CD4-positive, alpha-beta T cell treated with Interleukin-6 at 100 ng/mL for 8 hours (primary cell): ENCODE measurements at places on chromosomes 6 and 20.

- peak; percentile 75 for DNase-seq
These were observed 68.3 kb downstream of the ADTRP start for GRCh38 chr6:11710311-11710761.

GRCh38 chr6:163133691-163134090, 280.8 kb upstream of the QKI start:
- DNase-seq, result no peak

DNA sequence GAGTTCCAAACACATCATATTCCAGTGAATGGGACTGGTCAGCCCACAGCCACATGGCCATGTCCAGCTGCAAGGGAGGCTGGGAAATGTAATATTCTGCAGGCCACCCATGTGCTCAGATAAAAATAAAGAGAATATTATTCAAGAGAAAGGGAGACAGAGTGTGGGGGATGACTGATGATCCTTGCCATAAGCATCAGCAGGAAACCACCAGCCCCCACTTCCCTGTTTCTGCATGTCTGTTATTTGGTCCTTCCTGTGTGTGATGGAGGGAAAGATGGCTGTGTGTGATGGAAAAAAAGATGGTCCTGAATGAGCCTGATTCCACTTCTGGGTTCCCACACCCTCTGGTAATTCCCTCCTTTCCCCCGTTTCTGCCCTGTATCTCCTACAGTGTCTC, 13.1 kb upstream of the RSPO4 start:
- no peak for DNase-seq

GRCh38 chr20:35134880-35135279, 12.3 kb downstream of the EDEM2 start:
- DNase-seq, result no peak

DNA sequence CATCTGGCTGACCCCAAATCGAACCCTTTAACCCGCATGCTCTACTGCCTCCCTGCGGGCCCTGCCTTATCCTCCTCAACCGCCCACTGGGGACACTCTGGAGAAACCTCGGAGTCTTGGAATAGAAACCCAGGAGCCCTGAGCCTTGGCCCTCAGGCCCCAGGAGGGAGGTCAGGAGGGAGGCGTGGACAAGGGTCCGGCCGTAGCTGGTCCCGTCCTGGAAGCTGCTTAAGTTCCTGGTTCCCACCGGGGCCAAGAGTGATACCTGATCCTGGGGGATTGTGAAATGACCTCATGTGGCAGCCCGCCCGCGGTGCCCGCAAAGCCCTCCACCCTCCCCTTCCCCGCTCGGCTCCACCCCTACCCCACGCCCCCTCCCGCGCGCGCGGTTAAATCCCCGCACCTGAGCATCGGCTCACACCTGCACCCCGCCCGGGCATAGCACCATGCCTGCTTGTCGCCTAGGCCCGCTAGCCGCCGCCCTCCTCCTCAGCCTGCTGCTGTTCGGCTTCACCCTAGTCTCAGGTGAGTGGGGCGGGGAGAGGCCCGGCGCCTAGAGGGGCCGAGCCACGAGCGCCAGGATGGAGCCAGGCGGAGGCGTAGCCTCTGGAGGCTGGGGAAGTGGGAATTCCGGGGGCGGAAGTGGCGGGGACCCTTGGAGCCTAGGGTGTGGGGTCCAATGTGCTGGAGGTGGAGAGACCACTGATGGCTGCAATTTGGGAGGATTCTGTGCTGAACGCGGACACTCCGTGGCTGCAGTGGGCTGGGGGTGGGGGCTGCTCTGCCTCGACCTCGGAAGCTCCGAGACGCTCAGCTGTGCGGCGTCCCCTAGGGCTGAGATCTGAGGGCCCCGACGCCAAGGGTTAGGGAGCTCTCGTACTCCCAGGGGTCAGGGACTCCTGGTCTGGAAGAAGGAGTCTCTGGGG, at the start of gene WFDC2:
TSS of gene WFDC2 (plus strand) at position 418 of the 926 bp plus-strand sequence. CDS start at position 447, 29 bp downstream.
- DNase-seq, result no peak

- no peak for DNase-seq
These were observed 2.0 kb upstream of the ZSCAN26 start for GRCh38 chr6:28264834-28265401.

DNA sequence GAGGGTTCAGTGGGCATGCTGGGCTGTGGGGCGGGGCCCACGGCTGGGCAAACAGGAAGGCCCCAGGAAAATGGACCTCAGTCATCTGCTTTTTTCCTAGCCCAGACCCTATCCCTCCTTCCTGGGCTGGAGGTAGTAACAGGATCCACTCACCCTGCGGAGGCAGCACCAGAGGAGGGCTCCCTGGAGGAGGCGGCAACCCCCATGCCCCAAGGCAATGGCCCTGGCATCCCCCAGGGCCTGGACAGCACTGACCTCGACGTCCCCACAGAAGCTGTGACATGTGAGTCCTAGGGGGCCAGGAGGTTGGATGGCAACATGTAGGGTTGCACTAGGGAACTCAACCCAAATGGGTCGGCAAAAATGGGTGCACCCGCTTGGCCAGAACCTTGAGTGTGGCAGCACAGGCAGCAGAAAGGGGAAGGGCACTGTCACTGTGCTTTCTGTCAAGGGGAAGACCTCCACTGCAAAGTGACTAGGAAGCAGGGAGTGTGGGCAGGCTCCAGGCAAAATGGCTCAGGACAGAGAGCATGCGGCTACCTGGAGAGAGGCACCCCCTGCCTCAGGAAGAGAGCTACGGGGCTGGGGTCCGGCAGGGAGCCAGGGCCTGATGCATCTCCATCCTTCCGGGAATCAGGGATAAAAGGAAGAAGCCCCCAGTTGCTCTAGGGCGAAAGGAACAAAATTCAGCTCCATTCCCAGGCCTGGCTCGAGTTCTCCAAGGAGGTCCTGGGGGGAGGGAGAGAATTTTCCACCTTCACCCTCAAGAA, 7.9 kb downstream of the MDFI start:
- DNase-seq, result no peak

DNA sequence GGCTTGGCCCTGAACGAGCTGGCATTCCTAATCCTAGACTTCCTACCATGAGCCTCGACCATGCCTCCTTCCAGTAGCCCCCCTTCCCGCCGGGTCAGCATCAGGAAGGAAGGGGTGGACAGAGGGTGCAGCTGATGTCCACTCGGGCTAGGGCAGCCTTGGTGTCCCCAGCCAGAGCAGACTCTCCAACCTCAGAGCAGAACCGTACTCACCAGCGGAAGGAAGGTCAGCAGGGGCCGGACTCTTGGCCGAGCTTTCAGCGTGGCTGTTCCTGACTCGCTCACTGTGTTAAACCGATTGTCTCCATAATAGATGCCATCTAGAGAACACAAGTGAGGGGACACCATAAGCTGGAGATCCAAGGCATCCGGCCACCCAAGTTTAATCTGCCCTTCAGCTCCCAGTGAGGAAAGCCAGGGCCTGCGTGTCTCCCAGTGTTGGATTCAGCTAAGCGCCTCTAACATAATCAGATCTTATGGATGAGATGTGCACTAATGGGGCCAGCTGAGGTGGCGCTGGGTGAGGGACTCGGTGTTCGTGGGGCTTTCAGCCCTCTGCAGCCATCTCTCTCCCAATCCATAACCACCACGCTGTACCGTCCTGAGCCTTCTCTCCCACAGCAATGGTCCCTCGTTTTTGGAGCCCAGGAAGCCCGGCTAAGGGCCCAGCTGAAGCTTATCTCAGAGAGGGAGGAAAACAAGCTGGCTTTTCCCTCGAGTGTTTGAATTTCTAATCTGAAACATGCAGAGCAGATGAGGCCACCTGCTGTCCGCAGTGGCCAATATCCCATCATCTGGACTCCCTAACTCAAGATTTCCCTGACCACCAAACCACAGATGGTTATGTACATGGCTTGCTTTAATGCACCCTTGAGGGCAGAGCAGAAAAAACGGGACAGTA, 13.7 kb downstream of the C6orf132 start:
- DNase-seq, result no peak

- DNase-seq, result no peak
These were observed 37.8 kb downstream of the PPP1R16B start for GRCh38 chr20:38843346-38843745.

DNA sequence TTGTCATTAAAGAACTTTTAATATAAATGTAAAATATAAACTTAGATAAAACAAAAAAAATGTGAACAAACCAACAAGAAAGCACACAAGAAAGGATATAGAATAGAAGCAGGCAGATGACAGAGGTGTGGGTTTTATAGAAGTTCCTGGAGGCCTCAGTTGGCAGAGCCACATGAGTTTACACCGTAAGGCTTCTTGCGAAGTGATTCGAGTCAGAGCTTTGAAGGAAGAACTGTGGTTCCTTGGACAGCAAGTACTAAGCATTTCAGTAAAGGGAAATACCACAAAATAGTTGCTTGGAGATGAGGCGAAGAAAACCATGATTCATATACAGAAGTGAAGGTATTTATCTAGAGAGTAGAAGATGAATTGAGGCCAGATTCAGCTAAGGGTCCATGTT, 207.9 kb upstream of the EYA4 start:
- no peak for DNase-seq

- DNase-seq, result no peak
These were observed 22.2 kb downstream of the AHI1 start for GRCh38 chr6:135475292-135475886.

GRCh38 chr20:56697476-56697875, 68.4 kb downstream of the TFAP2C start:
- no peak for DNase-seq

DNA sequence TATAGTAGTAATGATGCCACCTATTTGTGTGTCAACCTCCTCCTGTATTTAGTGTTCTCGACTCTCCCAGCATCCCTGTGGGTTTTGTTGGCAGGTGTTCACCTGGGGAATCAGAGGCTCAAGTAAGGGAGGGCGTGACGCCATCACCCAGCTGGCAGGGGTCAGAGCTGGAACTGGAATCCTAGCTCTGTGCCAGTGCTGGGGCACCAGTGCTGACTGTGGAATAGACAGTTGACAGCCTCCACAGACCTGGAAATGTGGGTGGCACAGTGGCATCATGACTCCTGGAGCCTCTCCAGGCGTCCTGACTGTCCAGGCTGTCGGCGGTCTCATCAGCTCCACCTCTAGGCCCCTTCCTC, 102.8 kb downstream of the SYCP2 start:
- no peak for DNase-seq

GRCh38 chr6:32819729-32820128, 2.9 kb upstream of the HLA-DOB start:
- no peak for DNase-seq

- DNase-seq, result no peak
These were observed 120.0 kb upstream of the AKIRIN2 start for GRCh38 chr6:87822011-87822410.

DNA sequence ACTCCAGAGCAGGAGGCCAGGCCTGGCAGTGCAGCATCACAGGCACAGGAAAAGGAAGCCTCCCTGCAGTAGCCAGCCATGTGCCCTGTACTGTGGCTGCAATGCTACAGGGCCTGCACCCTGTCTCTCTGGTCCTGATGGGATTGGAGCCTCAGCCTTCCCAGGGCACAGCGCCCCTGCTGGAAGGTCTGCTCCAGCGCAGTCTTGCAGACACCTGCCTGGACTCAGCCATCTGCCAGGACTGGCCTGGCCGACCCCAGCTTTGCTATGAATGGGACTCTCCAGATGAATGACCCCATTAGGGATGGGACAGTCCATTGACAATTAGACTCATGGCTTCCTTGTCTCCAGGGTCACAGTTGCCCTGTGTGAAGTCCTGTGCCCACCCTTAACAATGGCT, 251.6 kb downstream of the ERMARD start:
- no peak for DNase-seq

DNA sequence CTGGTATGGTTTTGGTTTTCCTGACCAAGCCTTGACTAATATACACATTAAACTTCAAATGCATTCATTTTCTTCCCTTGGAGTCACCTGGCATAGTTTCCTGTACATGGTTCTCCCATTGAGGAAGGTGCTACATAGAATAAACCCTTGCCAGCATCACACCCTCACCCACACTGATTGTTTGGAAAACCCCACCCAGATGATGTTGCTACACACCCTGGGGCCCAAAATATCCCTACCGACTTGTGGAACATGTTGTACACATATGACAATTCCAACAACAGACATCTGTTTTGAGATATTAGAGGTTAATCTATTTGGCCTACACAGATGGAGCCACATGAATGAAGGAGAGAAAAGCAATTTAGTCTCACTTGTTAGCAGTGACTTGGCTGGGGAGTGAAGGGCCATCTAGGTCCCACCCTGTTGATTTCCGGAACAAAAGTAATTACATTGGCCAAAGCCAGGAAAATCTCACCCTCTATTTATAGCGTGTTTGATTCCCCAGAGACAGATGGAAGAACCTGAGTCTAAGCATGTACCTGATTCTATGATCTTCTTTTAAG, 606.0 kb upstream of the BTBD3 start:
- no peak for DNase-seq

- no peak for DNase-seq
These were observed 25.8 kb upstream of the FABP7 start for GRCh38 chr6:122753688-122754056.

GRCh38 chr6:169974663-169975062, 223.2 kb downstream of the ERMARD start:
- no peak for DNase-seq
